ENCODE measurements at places on chromosomes 1 and 21. TPM values are rescaled to one million over a fixed set of nuclear protein-coding genes. Genes with fewer than 3 reads are reported as not detected.
A peak's percentile ranks its signal among the peaks of the same experiment; 100 is the strongest.

Gene FCRL5
- 44.8 TPM for total RNA-seq

DNA sequence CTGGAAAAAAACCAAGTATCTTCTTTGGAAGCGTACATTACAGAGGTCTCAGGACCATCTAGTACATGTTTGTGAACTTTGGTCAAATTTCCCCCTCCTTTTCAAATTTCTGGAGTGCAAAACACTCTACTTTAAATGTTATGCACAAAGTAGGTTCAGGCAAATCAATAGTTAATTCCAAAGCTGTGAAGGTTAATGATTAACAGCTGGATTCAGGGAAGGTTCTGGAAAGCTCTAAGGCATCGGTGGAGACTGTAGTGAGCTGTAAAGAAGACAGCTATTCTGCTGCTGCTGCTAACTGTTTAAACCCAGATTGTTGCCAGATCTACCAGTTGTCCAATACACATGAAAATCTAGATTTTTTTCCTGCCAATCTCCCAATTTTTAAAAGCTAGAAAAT lies 70.9 kb downstream of the ELAVL4 start:
- no peak for DNase-seq

GRCh38 chr1:210340841-210341240 lies 12.1 kb downstream of the HHAT start:
- no peak for DNase-seq

Gene GPATCH3
- total RNA-seq: 17.4 TPM

DNA sequence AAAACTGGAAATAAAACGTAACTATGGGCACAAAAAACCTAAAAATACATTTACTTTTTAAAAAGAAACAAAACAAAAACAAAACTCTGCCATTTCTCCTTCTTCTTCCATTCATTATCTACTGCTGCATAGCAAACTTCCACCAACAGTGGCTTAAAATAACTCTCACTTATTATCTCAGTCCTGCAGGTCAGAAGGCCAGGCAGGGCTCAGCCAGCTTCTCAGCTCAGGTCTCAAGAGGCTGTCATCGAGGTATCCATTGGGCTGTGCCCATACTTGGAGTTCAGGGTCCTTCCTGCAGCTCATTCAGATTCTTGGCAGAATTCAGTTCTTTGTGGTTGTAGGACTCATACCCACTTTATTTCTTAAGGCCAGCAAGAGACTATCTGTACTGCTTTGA lies 352.7 kb upstream of the PLD5 start:
- DNase-seq: no peak

- DNase-seq: no peak
Observed at GRCh38 chr1:118257946-118258345, 72.9 kb upstream of the SPAG17 start.

Gene KPRP
- total RNA-seq: not detected

GRCh38 chr21:14773777-14774345 lies 227.7 kb upstream of the SAMSN1 start:
- peak; percentile 63 for DNase-seq

Gene SH2D1B
- not detected for total RNA-seq

DNA sequence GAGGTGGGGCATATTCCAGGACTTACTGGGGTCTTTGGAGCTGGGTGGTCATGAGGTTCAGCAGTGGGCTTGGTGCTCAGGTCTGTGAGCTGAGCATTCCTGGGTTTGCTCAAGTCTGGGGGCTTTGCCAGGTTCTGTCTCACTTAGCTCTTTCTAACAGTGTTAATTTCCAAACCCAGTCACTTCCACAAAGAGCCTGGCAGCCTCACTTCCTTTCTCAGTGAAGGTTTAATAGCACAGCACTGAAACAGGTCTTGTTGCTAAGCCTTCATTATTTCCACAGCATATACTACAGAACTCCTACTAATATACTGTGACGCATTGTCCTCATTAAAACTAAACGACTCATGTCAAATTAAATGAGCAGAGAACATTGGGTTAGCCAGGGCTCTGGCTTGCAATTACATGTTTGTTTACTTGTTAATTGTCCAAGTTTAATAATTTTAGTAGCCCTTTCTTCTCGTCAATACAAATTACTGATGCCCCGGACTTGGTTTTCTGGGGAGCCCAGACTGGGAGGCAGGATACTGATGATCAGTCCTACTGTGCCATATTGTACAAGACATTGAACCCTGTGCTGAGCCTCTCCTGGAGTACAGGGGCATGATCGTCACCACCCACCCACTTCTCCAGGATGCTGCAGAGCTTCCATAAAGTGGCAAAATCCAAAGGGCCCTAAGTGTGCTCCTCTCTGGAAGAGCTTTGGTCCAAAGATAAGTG lies 170.7 kb downstream of the IER5 start:
- no peak for DNase-seq

Gene KRTAP7-1
- total RNA-seq: not detected

Gene ABCA4
- total RNA-seq: not detected

GRCh38 chr1:169877800-169878491 lies 15.8 kb downstream of the SCYL3 start:
- no peak for DNase-seq

DNA sequence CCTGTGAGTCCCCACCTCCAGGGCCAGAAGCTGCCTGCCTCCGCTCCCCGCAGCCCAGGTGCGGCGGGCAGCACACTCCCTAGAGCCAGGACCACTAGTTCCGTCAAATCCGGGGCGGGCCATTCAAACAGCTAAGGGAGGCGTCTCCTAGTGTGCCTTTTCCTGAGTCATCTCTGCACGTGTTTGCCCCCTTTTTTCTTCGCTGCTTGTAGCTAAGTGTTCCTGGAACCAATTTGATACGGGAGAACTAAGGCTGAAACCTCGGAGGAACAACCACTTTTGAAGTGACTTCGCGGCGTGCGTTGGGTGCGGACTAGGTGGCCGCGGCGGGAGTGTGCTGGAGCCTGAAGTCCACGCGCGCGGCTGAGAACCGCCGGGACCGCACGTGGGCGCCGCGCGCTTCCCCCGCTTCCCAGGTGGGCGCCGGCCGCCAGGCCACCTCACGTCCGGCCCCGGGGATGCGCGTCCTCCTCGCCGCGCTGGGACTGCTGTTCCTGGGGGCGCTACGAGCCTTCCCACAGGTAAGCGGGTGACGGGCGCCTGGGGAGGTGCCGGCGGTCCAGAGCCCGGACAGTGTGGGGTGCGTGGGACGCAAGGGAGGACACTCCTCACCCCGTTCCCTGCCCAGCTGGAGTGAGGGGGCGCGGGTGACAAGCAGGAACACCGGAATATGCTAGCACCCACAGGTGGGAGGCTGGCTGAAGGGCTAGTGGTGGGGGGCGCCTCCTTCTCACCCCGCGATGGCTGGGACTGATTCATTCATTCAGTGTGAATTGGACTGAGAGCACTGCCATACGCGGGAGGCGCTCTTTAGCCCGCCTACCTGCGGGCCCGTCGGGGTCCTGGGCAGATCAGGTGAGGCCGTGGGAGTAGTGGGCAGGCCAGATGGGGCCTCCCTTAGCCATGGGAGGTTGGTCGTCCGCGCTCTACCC lies at the start of gene TNFRSF8:
Gene TNFRSF8, plus strand, starts transcription at position 163 of the 932 bp plus-strand sequence. Its CDS starts 296 bp downstream, at position 459.
- no peak for DNase-seq

- DNase-seq: no peak
Observed at GRCh38 chr1:200207711-200208126, 180.2 kb downstream of the NR5A2 start.

Gene COL16A1
- total RNA-seq: not detected

Data from OCI-LY7 (cell line).